ENCODE measurements at places on chromosomes 1 and 21.

- no peak for DNase-seq
Observed at GRCh38 chr1:166947398-166948043, 27.8 kb downstream of the ILDR2 start.

DNA sequence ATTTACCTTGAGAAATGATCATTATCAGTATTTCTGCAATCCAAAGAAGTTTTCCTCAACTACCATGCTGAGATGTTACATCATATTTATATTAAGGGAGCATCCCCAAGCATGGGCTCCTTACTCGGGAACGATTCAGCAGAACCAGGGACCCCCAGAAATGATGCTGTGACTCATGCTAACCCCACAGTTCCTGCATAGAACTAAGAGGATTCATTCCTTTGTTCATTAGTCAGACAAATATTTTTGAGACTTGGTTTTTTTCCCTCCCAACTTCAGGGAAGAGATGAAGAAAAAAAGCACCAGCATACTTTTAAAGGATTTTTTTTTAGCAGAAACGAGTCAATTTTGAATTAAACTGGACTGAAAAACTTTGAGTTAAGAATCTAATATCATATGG lies 49.2 kb upstream of the COL24A1 start:
- no peak for DNase-seq

GRCh38 chr1:113678159-113678469 lies 81.2 kb downstream of the PHTF1 start:
- no peak for DNase-seq

DNA sequence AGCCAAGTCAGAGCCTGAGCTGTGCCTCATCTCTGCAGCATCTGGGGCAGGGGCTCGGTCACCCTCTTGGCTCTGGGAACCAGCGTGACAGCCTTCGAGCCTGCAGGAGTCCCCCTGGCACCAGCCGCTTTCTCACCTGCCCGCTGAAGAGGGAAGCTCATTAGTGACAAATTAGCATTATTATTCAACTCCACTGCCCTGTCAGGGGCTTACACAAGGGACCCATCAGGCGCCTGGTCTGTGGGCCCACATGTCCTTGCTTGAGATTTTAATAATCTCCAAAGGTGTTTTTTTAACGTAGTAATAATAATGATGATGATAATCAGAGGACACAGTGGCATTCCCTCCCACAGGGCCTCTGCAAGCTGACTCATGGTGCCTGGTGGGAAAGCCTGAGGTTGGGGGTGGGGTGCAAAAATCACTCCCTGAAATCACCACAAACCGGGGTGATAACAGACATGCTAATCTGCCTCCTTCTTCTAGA lies 98.1 kb upstream of the IGSF21 start:
- no peak for DNase-seq

DNA sequence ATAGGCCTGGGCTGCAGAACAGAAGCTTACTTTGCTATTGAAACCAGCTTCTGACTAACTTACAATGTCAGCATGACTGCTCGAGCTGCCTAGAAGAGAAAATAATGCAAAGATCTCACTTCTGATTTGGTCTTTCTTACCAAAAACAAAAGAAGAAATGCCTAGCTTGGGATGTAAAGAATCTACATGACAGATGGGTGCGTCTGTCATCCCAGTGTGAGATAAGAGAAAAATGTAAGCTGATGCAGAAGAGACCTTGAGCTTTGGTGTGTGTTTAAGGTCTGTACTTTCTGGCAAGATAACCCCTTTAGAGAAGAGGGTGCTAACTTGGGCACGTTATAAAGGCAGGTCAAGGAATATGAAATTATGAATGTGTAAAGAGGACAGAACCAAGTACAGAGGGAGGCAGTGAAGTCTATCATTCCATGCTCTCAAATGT lies 3.6 kb downstream of the FAM20B start:
- DNase-seq: no peak

GRCh38 chr1:232548691-232549090 lies 81.2 kb downstream of the SIPA1L2 start:
- no peak for DNase-seq

- no peak for DNase-seq
Observed at GRCh38 chr1:209356976-209357377, 226.5 kb upstream of the CAMK1G start.

DNA sequence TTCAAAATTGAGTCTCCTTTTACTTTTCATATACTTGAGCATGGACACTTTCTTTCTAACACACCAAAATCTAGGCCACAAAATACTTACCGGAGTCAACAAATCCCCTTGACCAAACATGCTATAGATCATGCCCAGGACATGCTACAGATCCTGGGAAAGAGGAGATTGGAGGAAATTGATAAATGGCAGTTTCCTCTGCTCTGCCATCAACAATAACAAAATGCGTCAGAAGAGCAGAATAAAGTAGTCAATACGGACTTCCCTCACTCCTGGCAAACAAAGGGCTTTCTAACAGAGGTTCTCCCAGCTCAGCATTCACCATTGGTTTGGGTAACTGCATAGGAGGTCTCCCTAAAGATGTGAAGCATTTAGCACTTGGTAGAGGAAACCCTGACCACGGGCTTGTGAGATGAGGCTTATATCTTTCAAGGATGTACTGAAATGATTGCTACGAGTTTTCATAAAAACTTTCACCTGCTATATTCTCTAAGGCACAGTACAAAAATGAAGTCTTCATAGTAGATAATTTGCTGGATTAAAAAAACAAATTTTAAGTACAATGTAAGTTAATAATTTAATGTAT lies 283.8 kb upstream of the RUNX1 start:
- no peak for DNase-seq

GRCh38 chr1:27011058-27011764 lies 1.4 kb downstream of the TENT5B start:
- no peak for DNase-seq

- DNase-seq: no peak
Observed at GRCh38 chr1:27122652-27123051, 32.3 kb downstream of the SLC9A1 start.

DNA sequence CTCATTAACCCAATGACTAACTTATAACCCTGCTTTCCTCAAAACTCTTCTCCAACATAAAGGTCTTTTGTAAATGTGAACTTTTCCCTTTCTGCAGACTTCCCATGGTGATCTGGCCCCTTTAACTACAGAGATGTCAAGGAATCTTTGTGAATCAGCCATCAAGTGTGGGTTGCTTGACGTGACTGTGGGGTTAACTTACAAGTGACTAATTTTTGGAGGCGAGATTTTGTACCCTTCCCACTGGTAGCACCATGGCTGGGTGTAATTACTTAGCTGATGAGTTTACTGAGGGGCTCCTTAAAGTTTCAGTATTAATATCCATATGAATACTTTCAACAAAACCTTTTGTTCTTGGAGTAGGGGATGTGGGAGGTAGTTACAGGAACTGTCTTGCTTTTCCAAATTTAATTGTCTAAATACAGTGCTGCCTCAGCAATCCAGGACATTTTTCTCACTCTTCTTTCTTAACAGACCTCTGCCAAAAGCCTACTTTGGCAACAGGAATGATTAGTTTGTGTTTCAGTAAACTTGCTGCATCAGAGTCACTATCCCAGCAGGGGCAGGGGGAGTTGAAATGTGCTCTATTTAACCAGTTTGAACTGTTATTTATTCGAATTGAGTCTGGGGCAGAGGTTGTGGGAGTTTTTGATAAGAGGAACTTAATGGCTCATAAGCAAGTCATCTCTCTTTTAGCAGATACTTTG lies 217.3 kb upstream of the FGGY start:
- no peak for DNase-seq

GRCh38 chr1:205351984-205352713 lies 4.6 kb downstream of the KLHDC8A start:
- DNase-seq: no peak

DNA sequence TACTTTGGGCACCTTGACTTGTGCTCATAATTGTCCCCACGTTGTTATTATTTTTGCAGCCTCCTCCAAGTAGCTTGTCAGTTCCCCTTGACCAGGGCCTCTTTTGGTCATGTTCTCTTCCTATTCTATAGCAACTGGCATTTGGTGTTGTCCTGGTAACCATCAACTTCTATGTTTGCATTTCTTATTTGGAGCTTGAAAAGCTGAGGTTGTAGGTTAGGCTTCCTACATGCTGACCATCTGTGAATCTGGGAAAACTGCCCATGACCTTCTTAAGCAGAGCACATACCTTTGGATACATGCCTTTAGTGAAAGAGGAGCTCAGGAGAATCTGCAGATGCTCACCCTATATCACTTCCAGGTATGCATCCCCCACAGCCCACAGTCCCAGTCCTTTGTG lies 160.8 kb downstream of the HHAT start:
- no peak for DNase-seq

- DNase-seq: no peak
Observed at GRCh38 chr1:224343679-224344078, 13.0 kb upstream of the CNIH4 start.

GRCh38 chr1:223835754-223836153 lies 10.0 kb downstream of the TP53BP2 start:
- DNase-seq: no peak

- DNase-seq: no peak
Observed at GRCh38 chr1:187266051-187266450, 437.3 kb downstream of the PLA2G4A start.
